Fibroblast of the conjunctiva (primary cell): ENCODE measurements at places on chromosomes 1 and 21.

GRCh38 chr21:35257413-35257812 lies 208.3 kb upstream of the RUNX1 start:
- peak; percentile 93 for DNase-seq

DNA sequence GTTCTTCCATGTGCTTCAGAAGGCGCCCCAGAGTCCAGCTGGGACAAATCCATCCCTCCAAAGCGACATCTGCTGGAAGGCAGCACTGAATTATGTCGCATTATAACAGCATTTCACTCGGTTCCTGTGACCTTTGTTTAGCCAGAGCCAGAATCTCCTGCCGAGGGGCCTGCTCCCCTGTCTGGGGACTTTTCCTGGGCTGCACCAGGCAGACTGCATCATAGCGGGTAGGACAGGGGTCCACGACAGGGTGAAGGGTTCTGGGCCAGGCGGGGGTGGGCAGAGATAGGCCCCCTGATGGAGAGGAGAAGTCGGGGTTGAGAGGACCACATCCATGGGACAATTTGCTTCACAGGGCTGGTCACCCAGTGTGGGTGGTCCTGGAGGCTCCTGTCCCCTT lies 276.9 kb downstream of the MATN1 start:
- no peak for DNase-seq

DNA sequence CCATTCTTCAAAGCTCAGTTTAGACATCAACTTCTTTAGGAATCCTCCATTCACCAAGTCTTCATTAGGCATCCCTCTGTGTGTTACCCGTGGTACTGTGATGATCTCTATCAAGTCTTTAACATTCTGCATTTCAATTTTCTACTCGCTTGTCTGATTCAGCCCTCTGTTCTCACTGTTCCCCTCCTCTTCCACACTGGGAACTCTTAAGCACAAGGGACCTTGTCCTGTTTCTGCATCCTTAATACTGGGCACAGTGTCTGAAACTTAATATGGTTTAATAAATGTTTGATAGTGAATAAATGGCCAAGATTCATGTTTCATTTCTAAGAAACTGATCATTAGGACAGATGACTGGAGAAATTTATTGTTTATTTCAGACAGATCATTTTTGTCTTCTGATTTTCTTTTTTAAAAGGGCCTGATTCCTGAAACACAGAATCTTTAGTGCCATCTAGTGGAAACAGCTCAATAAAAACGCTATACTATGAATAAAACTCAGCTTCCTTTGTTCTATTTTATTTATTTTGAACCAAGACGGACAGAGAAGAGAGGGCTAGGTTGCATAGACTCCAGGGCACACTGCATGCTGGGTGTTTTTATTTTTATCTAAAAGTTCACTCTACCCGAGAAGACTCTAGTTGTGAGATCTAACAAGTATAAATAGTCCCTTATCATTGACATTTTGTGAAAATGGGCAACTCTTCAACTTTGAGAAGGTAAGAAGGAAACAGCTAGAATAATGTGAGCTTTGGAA lies 7.0 kb upstream of the TRIM45 start:
- no peak for DNase-seq

GRCh38 chr21:28489162-28489561 lies 503.5 kb downstream of the LTN1 start:
- no peak for DNase-seq

GRCh38 chr21:42754270-42754933 lies 101.0 kb downstream of the PDE9A start:
- no peak for DNase-seq

- no peak for DNase-seq
Measured at GRCh38 chr1:57411262-57411661, 12.6 kb downstream of the DAB1 start.

DNA sequence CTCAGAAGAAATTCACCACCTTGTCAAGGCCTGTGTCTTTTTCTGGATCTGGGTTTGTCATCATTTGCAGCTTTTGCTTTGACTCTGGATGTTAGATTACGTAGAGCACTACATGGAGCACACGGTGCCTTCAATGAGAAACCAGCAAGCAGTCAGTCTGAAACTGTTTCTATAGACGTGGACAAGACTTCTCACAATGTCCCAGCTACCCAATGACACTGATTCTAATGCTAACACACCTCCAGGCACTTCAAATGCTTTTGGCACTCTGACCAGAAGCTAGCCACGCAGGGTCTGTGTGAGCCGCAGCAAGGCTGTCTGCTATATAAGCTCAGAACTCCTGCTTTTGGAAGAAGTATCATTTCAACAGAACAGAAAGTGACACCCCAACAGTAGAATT lies 38.2 kb downstream of the ITPKB start:
- no peak for DNase-seq

DNA sequence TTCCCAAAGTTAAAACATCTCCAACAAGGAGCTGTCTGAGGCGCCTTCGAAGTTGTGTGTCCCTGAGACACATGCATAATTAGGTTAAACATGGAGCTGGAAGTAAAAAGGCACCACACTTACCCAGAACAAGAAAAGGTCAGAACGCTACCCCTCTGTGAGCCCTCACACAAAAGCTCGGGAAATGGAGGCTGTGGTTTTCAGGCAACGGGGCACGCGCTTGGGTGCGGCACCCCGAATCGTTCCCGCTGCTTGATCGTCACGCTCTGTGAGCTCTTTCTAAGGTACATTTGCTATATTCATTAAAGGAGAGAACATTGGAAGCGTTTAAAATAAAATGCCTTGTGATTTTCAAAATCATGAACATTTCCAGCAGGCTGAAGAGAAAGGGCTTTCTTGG lies 12.5 kb downstream of the CAPN8 start:
- no peak for DNase-seq
